ENCODE measurements at places on chromosomes 13 and 19.

DNA sequence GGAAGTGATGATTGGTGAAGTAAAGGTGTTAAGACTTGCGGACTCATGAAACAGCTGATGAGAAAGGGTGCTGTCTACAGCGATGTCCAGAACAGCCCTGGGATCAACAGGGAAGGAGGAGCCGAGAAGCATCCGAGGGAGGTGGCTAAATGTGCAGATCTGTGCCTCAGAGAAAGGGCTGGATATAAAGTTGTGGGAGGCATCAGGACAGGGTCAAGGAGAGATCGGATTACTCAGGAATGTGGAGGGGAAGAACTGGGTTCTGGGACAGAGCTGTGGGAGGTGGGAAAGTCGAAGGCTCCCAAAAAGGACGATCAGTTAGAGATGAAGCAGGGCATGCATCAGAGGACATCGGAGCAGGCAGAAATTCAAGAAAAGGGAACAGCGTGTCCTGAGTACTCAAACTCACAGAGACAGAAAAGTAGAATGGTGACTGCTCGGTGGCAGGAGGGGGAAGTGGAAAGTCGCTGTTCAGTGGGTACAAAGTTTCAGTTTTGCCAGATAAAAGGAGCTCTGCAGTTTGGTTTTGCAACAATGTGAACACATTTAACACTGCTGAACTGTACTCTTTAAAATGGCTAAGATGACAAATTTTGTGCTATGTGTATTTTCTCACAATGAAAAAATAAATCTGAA lies 1.9 kb downstream of the SIGLEC14 start:
- no peak for DNase-seq

GRCh38 chr13:38216181-38216580 lies 133.5 kb upstream of the UFM1 start:
- no peak for DNase-seq

GRCh38 chr13:45120967-45121831 lies 889 bp downstream of the GTF2F2 start:
- DNase-seq: no peak

GRCh38 chr13:82717249-82717648 lies 1165.0 kb downstream of the SLITRK1 start:
- no peak for DNase-seq

DNA sequence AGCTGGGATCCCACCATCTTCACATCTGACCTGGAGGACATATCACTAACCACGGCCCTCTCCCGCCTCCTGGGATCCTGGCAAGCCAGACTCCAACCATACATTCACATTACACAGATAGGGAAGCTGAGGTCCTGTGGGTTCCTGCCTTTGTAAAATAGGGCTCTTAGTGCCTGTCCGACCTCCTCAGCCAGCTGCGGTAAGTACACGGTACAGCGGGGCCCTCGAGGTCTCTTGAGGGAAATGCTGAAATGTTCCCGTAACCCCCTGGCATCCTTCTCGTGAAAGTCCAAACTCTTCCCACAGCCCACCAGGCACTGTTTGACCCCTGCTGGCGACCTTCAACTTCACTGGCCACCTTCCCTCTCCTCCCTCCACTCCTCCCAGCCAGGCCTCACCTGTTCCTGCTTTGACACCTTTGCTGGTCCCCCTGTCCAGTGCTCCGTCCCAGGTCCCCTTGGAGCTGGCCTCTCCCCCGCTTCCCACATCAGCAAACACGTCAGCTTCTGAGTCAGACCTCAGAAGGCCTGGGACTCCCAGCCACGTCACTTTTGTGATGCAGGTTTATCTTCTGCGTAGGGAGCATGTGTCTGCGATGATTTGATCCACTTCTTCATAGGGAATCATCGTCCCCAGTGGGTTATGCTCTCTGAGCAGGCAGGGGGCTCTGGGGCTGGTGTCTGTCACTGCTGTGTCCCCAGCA lies 8.8 kb upstream of the GNG7 start:
- DNase-seq: no peak

- no peak for DNase-seq
Observed at GRCh38 chr13:80160110-80160509, 180.8 kb downstream of the SPRY2 start.

GRCh38 chr13:44693156-44693764 lies 117.1 kb upstream of the TSC22D1 start:
- DNase-seq: no peak

DNA sequence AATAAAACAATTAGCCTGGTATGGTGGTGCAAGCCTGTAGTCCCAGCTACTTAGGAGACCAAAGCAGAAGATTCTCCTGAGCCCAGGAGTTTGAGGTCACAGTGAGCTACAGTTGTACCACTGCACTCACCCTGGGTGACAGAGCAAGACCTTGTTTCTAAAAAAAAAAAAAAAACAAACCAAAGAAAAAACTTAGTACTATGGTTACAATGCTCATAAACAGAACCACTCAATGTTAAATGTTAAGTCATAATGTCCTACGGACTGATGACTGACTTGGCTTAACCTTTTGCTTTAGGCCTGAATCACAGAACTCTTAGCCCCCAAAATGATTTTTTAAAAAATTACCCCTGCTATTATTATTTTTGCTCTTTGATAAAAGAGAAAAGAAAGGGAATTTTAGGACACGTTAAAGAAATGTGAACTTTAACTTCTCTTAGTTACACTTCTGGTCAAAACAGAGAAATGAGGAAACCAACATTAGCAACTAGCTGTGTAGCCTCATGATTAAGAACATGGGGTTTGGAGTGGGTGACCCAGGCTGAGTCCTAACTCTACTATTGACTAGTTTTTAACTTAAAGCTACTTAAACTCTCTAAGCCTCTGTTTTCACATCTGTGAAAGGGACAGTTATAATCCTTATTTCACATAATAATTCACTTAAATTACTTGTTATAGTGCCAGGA lies 13.7 kb upstream of the ELF1 start:
- DNase-seq: no peak

GRCh38 chr19:15337202-15337601 lies 4.9 kb upstream of the BRD4 start:
- DNase-seq: no peak

GRCh38 chr13:114067886-114068651 lies 64.4 kb downstream of the RASA3 start:
- DNase-seq: no peak

GRCh38 chr13:77339408-77339807 lies 12.5 kb upstream of the MYCBP2 start:
- no peak for DNase-seq

DNA sequence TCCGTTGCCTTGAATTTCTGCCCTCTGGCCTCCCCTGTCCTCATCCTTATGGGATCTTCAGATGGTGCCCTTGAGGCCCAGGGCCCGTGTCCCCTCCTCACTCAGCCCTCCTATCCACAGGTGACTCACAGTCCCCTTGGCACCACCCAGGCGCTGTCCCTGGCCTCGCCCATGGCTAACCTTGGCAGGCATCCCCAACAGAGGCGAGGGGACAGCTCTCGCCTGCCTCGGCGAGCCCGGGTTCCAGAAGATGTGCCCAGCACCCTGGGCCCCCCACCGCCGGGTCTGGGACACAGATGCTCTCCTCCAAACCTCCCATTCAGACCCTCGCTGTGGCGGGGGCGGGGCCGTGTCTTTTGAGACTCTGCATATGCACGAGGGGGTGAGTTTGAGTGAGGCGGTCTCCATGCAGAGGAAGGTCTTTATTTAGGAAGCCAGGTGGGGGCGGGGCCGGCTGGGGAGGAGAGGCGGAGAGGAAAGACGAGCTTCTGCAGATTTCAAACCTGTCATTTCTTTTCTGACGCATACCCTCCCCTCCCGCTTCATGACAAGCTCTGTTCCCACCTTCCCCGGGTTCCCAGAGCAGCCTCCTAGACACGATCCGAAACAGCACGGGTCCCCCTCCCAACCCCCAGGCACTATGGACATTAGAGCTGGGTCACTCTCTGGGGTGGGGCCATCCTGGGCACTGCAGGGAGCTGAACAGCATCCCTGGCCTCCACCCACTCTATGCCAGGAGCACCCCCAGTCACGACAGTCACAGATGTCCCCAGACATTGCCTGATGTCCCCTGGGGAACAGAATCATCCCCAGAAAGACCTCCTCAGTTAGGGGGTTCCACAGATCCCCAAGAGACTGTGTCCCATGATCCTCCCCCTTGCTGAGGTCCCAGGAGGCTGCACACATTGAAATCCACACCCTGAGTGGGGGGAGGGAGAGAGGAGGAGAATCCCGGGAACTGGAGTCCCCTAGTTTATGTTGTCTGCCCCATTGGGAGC lies 48.5 kb downstream of the GNG7 start:
- DNase-seq: no peak

GRCh38 chr19:14511229-14511593 lies 7.0 kb downstream of the DNAJB1 start:
- DNase-seq: no peak

GRCh38 chr13:109859898-109860297 lies 73.5 kb upstream of the IRS2 start:
- no peak for DNase-seq
